ENCODE measurements at places on chromosomes 1 and 21. TPM values are rescaled to one million over a fixed set of nuclear protein-coding genes. Genes with fewer than 3 reads are reported as not detected.

The LCE3D gene
- total RNA-seq = not detected

DNA sequence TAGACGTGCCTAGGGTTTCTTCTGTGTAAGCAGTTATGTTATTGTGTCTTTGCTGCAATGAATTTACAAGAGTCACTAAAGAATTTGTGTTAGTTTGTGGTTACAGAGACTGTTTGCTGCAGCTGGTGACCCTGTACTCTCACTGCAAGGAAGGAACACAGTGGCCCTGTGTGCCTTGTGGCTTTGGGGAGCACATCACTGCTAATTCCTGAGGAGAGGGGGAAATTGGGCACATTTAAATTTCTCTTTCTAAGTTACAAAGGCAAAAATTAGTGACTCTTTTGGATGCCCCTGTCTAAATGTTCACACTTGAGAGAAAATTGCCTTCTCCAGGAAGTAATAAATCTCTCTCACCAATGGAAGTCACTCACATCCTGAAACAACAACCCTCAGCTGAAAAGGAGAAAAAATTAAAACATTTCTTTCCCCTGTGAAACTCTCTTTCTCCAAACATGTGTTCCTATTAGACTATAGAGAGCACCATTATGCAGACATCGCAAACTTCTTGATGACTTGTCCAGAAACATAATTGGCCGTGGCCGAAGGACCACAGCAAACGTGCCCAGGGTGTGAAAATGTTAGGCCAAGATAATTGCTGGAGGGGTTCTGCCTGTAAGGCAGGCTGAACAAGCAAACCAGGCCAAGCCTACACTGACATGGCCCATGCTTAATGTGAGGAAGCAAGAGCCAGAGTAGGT lies 32.3 kb upstream of the SPAG17 start:
- no peak overlapping the region for H3K4me3 ChIP-seq
- H3K36me3 ChIP-seq = no peaks in the 10 kb centered on the region
- no peak overlapping the region for H3K27ac ChIP-seq
- H3K27me3 ChIP-seq = no peaks in the 10 kb centered on the region
- DNase-seq = no peak

The TCHHL1 gene
- not detected for total RNA-seq

GRCh38 chr1:33763406-33763805 lies 100.5 kb upstream of the HMGB4 start:
- no peaks in the 10 kb centered on the region for H3K36me3 ChIP-seq
- H3K4me1 ChIP-seq = no peaks in the 10 kb centered on the region
- no peaks in the 10 kb centered on the region for H3K27me3 ChIP-seq
- no peak overlapping the region for H3K4me3 ChIP-seq
- no peak overlapping the region for H3K27ac ChIP-seq

GRCh38 chr1:107964336-107965109 lies 457 bp downstream of the VAV3 start:
- H3K4me1 ChIP-seq = no peaks in the 10 kb centered on the region
- H3K27me3 ChIP-seq = peaks cover 9% of the 10 kb centered on the region
- H3K4me3 ChIP-seq = peak overlapping the region; percentile 40
- peak; percentile 19 for DNase-seq
- peak overlapping the region; percentile 54 for H3K27ac ChIP-seq
- H3K36me3 ChIP-seq = no peaks in the 10 kb centered on the region

DNA sequence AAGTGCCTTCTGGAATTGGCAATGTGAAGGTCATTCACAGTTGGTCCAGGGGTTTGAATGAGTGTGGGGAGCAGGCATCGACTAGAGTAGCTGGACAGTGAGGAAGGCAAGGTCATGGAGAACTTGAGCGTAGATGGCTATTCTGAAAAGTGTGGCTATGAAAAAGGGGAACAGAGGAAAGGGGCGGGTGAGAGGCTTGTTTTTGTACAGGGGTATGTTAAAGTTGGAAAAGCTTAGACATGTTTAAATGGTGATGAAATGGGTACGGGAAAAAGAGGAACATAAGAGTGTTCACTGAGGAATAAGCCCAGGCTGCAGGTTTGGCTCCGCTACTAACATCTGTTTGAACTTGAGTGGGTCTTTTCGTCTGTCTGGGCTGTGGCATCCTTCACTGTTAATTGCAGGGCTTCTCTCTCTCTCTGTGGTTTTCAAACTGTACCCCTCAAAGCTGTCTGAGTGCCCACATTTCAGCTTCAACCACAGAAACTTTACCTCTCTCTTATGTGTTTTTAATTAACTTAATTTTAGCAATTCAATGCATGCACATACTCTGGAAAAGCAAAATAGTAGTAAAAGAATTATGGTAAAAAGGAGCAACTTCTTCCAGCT lies 70.8 kb upstream of the COA6 start:
- H3K4me3 ChIP-seq = no peak overlapping the region
- DNase-seq = no peak
- H3K36me3 ChIP-seq = no peaks in the 10 kb centered on the region
- no peaks in the 10 kb centered on the region for H3K4me1 ChIP-seq
- no peaks in the 10 kb centered on the region for H3K27me3 ChIP-seq
- no peak overlapping the region for H3K27ac ChIP-seq

DNA sequence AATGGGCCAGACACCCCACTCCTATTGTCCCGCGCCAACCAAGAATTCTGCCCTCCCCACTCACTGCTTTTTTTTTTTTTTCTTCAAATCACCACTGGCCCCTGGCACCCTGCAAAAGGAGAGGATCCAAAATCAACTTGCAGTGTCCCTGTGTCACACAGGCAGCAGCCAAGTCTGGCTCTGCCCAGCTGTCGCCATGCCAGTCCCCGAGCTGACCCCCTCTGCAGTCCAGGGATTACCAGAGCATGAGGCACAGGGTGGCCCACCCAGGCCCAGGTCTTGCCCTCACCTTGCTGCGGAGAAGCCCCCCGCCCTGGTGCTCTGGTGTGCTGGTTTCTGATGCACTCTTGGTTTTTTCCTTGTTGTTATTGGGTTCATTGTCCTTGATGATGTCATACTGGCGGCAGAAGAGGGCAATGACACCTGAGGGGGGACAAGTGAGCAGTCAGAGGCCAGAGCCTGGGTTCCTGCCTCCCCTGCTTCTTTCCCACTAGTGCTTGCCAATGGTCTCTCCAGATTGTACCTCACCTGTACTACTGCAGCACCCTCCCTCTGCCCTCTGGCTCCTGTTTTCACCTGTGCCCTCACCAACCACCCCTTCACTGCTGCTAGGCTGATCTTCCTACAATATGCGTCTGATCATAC lies 6.2 kb downstream of the FNDC5 start:
- no peak overlapping the region for H3K27ac ChIP-seq
- no peaks in the 10 kb centered on the region for H3K36me3 ChIP-seq
- no peak overlapping the region for H3K4me3 ChIP-seq
- H3K27me3 ChIP-seq = no peaks in the 10 kb centered on the region

DNA sequence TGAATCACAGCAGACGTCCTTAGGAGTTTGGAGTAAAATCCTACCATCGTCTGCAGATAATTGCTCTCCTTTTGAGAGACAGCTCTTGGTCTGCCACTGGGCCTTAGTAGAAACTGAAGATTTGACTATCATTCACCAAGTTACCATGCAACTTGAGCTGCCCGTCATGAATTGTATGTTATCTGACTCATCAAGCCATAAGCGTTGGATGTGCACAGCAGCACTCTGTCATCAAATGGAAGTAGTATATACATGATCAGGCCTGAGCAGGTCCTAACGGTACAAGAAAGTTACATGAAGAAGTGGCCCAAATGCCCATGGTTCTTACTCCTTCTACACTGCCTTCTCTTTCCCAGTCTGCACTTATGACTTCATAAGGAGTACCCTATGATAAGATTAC lies 317.8 kb downstream of the GPATCH2 start:
- no peaks in the 10 kb centered on the region for H3K27me3 ChIP-seq
- no peak overlapping the region for H3K4me3 ChIP-seq
- no peak overlapping the region for H3K27ac ChIP-seq
- DNase-seq = no peak
- no peaks in the 10 kb centered on the region for H3K4me1 ChIP-seq

DNA sequence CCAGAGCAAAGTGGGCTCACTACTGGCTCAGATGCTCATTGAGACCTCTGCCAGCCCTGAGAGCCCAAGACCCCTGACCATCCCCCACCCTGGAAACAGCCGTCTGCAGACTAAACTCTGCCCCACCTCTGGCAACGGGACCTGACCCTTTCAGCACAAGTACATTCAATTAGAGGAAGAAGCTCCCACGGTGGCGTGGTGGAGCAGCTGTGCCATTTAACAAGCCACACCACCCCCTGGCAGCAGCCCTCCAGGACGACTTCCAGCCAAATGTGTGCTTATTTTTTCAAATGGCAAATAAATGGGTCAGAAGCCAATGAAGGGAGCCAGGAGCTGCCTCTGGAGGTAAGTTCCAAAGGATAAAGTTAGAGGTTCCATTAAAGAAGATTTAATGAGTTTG lies 226.7 kb downstream of the NPHP4 start:
- no peaks in the 10 kb centered on the region for H3K36me3 ChIP-seq
- no peak overlapping the region for H3K27ac ChIP-seq
- no peak overlapping the region for H3K4me3 ChIP-seq
- no peaks in the 10 kb centered on the region for H3K27me3 ChIP-seq
